ENCODE measurements at places on chromosomes 11 and 22.

- DNase-seq, result no peak
These were observed 20.9 kb downstream of the TMPRSS13 start for GRCh38 chr11:117908109-117908895.

DNA sequence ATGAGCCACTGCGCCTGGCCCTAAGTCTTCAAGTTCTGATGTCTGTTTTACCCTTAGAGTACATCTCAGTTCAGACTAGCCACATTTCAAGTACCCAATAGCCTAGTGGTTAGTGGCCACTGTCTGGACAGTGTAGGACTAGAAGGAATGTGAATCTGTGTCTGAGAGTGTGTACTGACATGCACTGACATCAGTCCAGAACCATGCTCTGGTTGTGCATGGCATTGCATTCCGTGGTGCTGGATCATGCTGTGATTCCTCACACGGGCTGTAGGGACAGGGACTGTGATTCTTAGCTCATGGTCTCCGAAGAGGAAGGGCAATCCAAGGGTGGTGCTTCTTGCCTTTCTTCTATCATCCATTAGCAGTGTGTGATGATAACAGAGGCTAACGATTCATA is 41.1 kb downstream of the AMOTL1 start:
- DNase-seq, result no peak

GRCh38 chr11:107856981-107857517 is 1.5 kb downstream of the SLC35F2 start:
- no peak for DNase-seq

GRCh38 chr11:11822946-11823345 is 18.8 kb upstream of the USP47 start:
- no peak for DNase-seq

DNA sequence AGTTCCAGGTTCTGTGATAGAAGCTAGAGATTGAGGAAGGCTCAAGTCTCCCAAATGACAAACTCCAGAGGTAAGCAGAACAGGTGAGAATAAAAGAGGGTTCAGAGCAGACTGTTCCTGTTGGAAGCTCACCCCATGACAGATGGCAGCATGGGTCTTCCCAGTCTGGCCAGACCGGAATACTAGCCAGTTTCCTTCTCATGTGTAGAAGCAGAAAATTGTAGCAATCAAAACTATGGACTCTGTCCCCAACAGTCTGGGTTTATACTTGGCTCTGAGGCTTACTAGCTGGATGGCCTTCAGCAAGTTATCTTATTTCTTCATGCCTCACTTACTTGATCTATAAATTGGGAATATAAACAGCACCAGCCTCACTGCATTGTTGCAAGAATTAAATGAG is 494.8 kb downstream of the MN1 start:
- DNase-seq, result no peak

GRCh38 chr11:124943254-124943616 is 7.4 kb upstream of the HEPACAM start:
- DNase-seq, result no peak

DNA sequence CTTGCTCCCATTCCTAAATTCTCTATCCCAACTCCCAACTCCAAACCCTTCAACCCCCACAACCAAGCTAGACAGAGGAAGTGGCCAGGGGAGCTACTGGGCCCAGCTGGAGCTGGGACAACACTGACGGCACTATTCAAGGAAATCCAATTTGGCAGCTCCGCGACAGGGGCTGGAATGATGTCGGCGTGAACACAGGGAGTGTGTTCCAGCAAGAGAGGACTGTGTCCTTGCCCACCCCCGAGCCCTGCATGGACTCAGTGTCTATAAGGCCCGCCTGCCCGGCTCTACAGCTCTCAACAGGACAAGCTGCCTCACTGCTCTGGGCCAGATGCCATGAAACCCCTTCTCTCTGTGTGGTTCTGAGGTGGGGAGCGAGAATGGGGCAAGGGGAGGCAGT is 11.3 kb downstream of the PCSK7 start:
- DNase-seq, result no peak

DNA sequence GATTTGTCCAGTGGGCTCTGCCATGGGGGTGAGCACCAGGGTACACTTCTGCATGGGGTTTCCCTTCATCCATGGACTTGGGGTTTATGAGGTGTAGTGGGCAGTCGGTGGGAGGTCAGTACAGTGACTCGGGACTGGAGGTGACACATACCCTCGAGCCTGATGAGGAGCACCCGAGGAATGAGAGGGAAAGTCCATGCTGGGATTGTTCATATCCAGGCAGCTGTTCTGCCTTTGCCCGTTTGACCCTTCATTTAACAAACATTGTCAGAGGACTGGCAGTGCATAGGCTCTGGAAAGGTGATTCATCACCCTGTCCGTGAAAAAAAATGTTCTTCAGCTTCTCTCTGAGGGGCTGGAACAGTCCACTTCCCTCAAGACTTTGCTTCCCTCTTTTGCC is 2.7 kb downstream of the NAV2 start:
- no peak for DNase-seq

DNA sequence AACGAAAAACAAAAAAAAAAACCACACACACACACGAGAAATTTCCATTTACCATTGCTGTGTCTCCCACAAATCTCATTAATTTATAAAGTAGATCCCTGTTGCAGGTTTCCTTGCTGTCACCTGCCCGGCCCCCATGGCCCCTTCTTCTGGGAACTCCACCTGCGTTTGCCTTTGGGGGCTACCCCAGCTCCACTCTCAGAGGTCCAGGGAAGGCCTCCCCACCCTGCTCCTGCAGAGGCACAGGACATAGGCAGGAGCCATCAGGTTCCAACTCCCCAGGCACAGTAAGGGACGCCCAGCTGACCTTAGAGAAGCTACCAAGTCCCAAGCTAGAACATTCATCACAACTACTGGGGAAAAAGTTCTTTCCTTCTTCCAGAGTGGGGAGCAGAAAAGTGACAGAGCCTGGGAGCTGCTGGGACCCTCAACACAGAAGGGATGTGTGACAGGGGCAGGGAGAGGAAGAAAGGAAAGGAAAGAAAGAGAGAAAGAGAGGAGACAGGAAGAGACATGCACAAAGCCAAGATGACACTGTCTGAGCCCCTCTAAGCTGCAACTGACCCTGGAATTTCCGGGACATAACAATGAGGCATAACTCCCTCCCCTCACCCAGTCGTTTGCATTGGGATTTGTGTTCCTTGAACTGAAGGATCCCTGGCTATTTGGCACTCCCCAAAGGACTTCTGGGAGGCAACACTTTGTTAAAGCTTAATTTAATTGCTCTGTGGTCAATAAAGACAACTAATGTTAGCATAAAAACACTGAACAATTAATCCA is 175.7 kb downstream of the SHANK2 start:
- DNase-seq, result no peak

- no peak for DNase-seq
These were observed 683 bp downstream of the PLA2G6 start for GRCh38 chr22:38180841-38181452.

DNA sequence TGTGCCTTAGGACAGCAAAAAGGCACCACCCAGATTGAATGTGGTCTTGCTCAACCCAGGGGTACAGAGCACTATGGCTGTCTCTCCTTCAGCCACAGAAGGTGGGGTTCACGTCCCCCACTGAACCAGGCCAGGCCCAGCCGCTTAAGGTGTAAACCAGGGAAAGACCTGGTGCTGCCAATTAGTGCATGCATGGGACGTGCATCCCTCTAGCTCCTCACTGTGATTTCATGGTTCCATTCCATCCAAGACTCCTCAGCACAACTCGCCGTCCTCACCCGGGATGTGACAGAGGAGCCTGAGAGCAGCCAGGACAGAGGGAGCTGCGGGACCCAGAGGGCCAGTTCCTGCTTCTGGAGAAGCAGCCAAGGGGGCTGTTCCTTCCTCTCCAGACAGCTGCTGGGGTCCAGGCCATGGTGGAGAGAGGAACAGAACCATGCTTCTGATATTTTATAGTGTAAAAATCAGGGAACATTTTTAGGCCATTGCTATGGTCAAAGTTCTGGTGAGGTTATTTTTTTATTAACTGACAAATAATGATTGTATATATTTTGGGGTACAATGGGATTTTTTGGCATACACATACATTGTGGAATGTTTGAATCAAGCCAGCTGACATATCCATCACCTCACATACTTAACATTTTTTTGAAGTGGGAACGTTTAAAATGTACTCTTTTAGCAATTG is 492.2 kb upstream of the B3GAT1 start:
- no peak for DNase-seq

DNA sequence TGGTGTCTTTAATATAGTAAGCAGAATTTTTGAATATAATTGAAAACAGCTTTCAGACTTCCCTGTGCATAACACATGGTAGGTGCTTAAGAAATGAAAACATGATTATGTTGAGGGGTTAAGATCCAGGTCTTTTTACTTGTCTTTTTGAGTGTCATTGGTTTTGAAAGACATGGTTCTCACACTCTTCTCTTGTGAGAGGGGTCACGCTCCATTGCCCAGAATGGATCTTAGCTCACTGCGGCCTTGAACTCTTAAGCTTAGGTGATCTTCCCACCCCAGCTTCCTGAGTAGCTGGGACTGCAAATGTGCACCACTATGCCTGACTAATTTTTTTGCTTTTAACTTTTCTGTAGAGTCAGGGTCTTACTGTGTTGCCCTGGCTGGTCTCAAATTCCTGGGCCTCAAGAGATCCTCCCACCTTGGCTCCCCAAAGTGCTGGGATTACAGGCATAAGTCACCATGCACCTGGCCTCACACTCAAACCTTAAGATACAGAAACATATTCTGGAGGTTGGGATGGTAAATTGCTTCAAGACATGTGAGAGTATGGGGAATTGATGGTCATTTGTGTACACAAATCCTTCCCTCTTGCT is 1.4 kb downstream of the SPCS2 start:
- DNase-seq, result no peak

GRCh38 chr11:66349084-66349386 is 1.6 kb upstream of the B4GAT1 start:
- no peak for DNase-seq

DNA sequence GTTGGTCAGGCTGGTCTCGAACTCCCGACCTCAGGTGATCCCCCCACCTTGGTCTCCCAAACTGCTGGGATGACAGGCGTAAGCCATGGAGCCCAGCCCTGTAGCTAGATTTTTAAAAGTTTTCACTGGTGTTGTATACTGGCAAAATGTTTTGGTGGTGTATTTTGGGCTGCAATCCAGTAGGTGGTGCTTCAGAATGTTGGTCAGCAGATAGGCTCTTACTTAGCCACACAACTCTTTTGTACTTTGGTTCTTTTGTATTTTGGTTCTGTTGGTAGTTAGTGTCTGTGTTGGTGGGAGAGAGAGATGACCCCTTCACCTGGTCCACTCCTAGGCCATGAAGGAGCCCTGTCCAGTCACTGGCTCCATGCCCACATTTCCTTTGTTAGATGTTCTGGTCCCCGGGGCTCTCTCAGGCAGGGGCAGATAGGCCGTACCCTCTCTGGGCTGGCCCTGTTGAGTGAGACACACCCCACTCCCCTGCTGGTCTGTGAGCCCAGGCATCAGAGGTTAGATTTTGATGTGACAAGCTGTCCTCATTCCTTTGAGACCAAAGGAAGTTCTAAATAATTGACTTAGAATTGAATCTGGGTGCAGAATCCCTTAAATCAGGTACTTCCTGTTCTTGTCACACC is 123.8 kb downstream of the DDX10 start:
- DNase-seq, result no peak

DNA sequence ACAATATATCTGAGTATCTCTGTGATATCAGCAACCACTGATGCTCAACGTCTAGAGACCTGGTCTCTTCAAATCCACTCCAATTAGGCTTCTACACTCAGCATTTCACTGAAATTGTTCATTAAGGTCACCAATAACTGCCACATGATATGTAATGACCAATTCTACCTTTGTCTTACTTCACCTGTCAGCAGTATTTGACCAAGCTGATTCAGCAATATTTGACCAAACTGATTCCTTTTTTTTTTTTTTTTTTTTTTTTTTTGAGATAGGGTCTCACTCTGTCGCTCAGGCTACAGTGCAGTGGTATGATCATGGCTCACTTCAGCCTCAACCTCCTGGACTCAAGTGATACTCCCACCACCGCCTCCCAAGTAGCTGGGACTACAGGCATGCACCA is 5.6 kb downstream of the TSG101 start:
- DNase-seq, result no peak

GRCh38 chr22:41576877-41577276 is 12.8 kb downstream of the PMM1 start:
- no peak for DNase-seq

GRCh38 chr22:42511401-42511891 is 8.2 kb downstream of the RRP7A start:
- no peak for DNase-seq

- no peak for DNase-seq
These were observed 45.7 kb downstream of the TXN2 start for GRCh38 chr22:36435516-36436415.

DNA sequence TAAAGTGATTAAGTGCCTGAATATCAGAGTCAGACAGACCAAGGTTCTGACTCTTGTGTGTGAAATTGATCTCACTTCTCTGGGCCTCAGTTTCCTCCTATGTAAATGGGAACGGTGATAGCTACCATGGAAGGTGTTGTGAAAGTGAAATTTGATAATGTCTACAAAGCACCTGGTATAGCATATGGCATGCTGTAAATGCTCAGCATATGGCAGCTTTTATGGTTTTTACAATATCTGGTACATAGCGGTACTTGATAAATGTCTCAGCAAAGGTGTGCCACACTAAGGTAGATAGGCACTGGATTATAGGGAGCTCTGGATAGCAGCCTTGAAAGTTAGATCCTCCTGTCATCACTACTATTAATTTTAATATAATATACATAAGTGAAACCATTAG is 19.9 kb downstream of the POU2AF2 start:
- no peak for DNase-seq

GRCh38 chr22:21032037-21032867 is at the start of gene SLC7A4:
SLC7A4 (minus strand) TSS chr22:21032561; CDS start chr22:21031812, 749 bp downstream.
- DNase-seq, result no peak

DNA sequence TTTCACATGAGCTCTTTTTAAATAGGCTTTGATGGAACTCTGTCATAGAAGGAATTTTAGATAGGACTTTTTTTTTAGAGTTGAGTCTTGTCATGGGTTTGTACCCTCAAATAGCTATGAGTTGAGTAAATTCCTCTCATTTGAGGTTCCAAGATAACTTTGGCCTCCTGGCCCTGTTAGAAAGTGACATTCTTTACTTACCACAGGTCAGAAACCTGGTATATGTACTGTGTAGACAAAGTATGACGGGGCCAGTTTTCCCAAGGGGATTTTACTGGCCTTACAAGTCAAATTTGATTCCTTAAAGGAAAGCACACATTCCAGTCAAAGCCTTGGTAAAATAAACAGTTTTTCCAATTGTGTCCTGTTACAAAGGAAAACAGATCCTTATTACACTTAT is 729.3 kb upstream of the LUZP2 start:
- no peak for DNase-seq

DNA sequence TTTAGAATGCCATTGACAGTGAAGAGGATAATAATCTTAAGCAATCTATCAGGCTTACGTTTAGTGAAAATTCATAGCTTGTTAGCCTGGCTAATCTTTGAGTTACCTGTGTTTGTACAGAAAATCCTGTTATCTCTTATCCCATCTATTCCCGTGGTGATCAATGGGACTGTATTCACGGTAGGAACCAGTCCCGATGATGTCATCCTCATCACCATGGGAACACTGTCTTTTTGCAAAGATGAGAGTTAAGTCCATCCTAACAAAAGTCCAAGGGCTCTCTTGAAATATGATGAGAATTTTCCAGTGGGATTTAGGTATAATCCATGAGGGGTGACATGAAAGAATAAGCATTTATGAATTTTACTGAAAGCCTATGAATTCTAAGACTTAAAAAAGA is 762.2 kb downstream of the ETS1 start:
- DNase-seq, result no peak

Data from stimulated activated CD4-positive, alpha-beta T cell treated with anti-CD3 and anti-CD28 coated beads, Interleukin-15, amount 100 ng/mL, for 1 hour (primary cell).